ENCODE measurements at places on chromosomes 6 and 20.
A peak's percentile ranks its signal among the peaks of the same experiment; 100 is the strongest.

DNA sequence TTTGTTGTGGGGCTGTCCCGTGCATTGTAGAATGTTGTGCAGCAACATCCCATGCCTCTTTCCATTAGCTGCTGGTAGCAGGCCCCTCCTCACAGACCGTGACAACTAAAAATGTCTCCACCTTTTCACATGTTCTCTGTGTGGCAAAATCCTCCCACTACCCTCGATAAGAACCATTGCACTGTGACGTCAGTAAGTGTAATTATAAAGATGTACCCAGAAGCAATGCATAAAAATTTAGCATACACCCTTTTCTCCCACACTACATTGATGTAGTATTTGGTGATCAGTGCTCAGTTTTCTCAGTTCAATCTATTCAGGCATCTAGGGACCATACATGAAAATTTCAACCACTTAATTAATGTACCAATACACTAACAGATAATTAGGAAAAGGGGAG lies 389.9 kb downstream of the DOK5 start:
- no peak for DNase-seq

DNA sequence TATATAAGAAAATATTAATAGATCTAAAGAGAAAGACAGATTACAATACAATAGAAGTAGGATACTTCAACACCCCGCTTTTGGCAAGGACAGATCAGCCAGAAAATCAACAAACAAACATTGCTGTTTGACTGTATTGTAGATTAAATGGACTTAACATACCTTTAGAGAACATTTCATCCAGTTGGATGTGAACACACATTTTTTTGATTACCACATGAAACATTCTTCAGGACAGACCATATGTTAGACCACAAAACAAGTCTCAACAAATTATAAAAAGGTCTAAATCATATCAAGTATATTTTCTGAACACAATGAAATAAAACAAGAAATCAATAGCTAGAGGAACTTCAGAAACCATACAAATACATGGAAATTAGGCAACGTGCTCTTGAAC lies 148.2 kb downstream of the TRMT11 start:
- no peak for DNase-seq

DNA sequence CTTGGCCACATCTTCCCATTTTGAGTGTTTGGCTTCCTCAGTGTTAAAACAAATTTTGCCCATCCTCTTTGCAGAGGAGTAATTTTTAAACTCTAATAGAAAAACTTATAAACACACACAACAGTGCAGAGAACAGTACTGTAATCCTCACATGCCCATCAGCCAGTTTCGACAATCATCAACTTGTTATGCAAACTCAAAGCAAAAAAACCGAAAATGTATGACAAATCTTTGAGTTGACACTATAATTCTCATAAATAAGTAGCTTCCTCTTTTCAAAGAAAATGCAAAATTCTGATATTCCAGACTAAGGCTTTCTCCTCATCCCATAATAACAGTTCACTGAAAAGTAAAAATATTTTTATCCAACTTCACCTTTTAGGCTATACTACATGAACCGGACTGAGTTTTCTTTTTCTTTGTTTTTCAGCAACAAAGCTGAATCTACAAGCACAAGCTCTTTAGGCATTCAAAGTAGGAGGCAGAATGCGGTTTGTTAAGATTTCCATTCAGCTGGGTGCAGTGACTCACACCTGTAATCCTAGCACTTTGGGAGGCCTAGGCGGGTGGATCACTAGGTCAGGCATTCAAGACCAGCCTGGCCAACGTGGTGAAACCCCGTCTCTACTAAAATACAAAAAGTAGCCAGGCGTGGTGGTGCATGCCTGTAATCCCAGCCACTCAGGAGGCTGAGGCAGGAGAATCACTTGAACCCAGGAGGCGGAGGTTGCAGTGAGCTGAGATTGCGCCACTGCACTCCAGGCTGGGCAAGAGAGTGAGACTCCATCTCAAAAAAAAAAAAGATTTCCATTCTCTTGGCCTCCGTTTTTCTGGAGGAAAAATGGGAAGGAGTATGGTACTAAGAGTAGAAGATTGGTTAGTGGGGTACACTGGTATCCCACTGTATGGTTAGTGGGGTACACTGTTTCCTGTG lies 74.8 kb downstream of the GCNT2 start:
- DNase-seq: no peak

- no peak for DNase-seq
Observed at GRCh38 chr6:58113960-58114359, 796.5 kb downstream of the PRIM2 start.

- no peak for DNase-seq
Observed at GRCh38 chr6:109782491-109782999, 91.4 kb downstream of the FIG4 start.

- DNase-seq: peak; percentile 35
Observed at GRCh38 chr6:108113557-108114519, 39.3 kb upstream of the OSTM1 start.

DNA sequence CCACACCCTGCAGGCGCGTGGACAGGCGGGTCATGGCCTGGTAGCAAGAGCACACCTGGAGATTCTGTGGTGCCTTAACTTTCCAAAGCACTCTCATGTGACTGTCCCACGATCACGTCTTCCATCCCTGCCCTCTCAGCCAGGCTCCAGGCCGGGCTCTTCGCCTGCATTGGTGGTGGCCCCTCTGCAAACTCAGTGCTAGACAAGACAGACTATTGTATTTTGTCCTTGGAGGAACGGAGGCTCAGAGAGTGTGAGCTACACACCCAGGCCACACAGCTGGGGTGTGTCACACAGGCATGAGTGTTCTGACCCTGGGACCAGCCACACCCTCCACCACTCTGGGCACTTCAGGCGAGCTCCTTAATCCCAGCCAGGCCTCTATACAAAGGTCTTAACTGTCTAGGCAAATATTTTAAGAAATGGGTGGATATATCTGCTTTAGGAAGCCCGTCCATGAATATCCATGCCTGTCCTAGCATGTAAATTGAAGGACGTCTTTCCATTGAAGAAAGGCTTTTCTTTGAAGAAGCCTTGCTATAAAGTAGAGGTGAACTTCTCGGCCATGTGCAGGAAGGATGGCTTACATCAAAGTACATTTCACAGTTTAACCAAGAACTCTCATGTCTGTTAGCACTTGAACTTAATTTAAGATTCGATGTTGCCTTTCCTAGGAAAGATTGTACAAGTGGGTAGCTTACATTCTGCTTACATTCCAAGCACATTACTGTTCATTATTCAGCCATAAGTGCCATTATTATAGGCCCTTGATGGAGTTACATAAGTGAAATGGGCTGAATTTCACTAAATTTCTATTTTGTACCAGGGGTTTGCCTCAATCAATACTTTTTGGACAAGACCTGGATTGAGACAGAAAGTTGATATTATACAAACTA lies 263.9 kb downstream of the DLL1 start:
- no peak for DNase-seq

DNA sequence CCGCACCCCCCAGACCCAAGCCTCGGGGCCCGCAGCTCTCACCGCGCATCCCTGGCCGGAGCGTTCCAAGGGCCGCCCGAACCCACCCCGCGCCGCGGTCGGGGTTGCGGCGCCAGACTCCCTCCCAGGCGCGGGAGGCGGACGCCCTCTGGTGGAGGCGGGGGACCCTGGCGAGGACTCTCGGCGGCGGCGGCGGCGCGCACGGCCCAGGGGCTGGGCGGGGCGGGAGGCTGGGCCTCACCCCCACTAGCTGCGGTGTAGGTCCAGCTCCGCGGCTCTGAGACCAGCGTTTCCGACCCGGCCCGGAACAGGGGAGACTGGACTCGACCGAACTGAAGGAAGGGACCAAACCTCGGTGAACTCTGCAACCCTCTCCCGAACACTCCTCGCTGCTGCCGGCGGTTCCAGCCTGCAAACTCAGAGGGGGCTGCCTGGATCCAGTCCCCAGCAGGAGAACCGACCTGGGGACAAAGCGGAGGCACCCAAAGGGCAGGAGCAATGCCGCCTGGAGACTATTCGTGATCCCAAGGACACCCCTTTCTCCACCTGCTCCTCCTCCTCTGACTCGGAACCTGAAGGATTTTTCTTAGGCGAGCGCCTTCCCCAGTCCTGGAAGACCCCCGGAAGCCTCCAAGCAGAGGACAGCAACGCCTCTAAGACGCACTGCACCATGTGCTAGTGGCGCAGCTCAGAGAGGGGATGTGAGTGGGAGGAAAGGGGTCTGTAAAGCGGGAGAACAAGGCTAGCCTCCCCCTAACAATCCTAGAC lies 859 bp upstream of the TOMM6 start:
- peak; percentile 92 for DNase-seq

DNA sequence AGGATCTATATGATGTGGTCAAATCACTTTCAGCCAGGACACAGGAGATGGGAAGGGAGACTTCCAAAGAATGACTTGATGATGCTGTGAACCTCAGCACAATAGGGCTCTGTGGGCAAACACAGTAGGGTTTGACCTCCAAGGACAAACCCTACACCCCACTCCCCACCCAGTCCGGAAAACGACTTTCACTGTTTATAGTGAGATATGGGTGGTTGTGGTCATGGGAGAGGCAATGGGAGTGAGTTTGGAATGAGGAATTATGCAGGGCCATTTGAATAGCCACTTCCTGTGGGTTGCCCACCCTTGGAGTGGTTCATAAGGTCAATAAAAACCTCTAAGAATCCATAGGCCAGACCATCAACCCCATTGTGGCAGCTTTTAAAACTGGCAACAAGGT lies 38.4 kb upstream of the PRND start:
- no peak for DNase-seq

DNA sequence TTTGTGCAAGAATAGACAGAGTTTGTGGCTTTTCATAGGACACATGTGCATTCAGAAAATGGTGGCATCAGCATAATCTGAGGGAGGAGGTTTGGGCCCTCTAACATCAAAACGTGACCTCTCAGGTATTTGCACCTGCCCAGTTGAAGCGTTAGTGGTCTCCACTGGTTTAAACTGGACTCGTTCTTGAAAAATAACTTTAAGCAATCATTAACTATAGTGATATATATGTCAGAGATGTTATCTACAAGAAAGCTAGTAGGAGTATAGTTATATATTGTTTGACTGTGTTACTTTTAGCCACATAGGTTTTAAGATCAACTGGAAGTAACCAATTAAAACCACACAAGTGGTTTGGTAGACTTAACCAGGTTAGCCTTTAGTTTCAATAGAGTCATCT lies 607.4 kb downstream of the MAFB start:
- no peak for DNase-seq

- no peak for DNase-seq
Observed at GRCh38 chr20:38141889-38142494, 23.1 kb downstream of the TGM2 start.

GRCh38 chr20:52127309-52127708 lies 64.3 kb downstream of the ZFP64 start:
- DNase-seq: no peak

GRCh38 chr6:127382413-127382812 lies 39.0 kb upstream of the ECHDC1 start:
- DNase-seq: no peak

Measured in activated T-cell treated with anti-CD3 and anti-CD28 coated beads, Interleukin-2, amount 50 U/mL, for 48 hours (primary cell).